ENCODE measurements at places on chromosomes 12 and 14.

- no peak for DNase-seq
Measured at GRCh38 chr14:74563233-74563585, 48.8 kb downstream of the LTBP2 start.

DNA sequence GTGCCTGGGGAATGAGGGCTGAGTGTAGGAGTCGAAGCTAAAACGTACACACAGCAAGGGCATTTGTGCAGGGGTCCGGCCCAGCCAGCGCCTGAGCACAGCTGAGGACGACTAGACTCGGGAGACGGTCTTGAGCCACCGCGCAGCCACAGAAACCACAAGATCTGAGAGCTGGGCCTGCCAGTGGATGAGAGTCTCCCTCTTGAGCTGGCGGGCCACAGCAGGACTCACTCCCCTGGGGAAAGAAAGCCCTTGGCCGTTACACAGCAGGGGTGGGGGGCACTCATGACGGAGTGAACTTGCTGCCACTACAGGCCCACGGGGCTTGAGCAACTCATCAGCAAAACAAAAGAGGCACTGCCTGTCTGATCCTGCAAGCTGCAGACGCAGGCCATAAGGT lies 23.0 kb downstream of the STX2 start:
- DNase-seq: no peak

DNA sequence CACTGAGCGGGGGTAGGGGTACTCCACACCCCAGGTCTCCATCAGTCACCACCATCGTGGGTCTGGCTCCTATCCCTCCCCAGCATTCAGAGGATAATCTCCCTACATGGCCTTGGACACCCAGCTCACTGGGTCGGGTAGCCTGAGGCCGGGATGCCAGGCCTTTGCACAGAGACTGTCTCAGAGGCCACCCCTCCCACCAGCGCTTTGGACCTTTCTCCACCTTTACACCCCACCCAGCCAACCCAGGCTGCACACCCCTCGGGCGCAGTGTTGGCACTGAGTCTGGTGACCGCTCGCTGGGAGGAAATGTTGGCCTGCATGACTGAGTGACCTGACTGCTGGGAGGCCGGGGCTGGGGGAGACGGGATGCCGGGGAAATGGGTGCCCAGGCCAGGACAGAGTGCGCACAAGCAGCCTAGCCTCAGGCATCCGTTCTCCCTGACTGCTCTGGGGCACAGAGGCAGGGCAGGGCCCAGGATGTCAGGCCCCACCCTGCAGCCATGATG lies 10.6 kb upstream of the LBHD2 start:
- no peak for DNase-seq

DNA sequence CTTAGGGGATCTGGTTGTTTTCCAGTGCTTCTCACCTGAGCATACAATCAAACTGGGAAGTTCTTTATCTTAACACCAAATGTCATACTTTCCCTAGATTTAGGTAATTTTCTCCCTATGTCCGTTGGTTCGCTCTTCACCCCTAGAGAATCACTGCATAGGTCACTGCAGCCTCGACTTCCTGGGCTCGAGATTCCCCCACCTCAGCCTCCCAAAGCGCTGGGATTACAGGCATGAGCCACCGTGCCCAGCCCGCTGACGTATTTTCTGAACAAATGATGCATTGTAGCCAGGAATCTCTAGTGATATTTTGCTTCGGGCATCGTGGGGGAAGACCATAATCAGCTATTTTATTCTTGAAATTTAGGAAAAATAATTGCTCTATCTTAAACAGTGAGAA lies 1.1 kb upstream of the RPL41 start:
- peak; percentile 17 for DNase-seq

GRCh38 chr14:104520620-104521410 lies 58.7 kb upstream of the C14orf180 start:
- DNase-seq: no peak

GRCh38 chr12:116592731-116593130 lies 33.5 kb downstream of the MAP1LC3B2 start:
- no peak for DNase-seq

GRCh38 chr12:115341442-115341841 lies 657.5 kb upstream of the TBX3 start:
- peak; percentile 80 for DNase-seq

DNA sequence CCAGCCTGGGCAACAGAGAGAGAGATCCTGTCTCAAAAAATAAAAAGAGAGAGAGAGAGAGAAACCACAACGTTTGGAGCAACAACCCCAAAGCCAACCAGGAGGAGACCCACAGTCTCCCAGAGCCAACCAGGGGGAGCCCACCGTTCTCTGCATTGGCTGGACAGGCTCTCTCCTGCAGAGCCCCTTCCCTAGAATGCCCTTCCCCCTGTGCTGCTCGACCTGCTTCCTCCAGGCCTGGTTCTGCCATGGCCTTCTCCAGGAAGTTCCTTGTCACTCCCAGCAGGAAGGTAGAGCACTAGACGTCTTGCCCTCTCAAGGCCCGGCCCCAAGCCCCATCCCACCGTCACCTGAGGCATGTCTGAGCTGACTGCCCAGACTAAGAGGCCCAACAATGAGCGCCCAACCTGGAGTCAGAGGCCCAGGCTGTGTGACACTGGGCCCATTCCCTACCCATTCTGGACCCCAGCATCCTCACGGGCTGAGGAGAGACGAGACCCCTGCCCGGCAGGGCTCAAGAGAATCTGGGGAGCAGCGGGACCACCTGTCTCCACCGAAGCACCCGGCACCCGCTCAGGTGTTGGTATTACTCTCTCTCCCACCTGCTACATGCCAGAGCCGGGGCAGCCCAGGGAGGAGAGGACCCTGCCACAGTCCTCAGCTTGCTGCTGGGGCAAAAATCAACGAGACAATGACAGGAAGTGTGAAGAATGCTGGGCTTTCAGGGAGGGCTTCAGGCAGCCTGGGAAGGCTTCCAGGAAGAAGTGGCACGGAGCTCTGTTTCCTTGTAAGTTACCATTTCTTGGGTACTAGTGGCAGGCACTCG lies 61.2 kb downstream of the DIO3 start:
- DNase-seq: no peak

DNA sequence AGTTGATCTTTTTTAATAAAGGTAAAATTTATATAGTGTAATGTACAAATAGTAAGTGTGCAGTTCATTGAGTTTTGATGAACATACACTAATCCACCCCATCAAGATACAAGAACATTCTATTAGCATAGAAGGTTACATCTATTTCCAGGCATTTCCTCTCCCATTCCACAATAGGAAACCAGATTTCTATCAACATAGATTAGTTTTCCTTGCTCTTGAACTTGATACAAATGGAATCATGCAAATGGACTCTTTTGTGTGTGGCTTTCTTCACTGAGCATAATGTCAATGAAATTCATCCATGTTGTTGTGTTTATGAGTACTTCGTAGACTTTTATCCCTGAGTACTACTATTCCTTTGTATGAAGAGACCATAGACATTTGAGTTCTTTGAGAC lies 10.8 kb downstream of the STYX start:
- no peak for DNase-seq

- DNase-seq: no peak
Measured at GRCh38 chr12:128951448-128951847, 98.2 kb downstream of the GLT1D1 start.

DNA sequence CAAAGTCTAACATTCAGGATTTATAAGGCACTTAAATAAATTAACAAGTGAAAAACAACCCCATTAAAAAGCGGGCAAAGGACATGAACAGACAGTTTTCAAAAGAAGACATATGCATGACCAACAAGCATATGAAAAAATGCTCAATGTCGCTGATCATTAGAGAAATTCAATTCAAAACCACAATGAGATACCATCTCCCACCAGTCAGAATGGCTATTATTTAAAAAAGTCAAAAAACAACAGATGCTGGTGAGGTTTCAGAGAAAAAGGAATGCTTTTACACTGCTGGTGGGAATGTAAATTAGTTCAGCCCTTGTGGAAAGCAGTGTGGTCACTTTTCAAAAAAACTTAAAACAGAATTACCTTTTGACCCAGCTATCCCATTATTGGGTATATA lies 60.7 kb upstream of the BDKRB2 start:
- DNase-seq: no peak

- DNase-seq: no peak
Measured at GRCh38 chr14:51582437-51582836, 69.3 kb upstream of the FRMD6 start.

- no peak for DNase-seq
Measured at GRCh38 chr14:57382283-57382682, 8.1 kb upstream of the NAA30 start.

DNA sequence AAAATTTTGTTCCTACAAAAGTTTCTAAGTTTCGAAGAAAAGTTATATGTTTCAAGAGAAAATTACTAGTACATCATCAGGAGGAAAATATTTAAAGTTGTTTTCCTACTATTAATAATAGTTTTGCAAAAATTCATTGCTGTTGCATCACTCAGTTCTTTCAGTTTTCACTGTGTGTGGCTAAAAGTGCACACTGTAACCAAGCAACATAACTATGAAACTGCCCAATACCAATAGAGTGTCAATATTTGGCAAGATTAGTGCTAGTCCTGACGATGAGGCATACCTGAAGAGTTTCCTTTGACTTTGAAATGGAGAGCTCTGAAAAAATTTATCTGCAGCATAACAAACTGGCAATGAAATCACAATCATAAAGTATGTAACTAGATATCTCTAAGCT lies 194.3 kb downstream of the CPNE8 start:
- peak; percentile 3 for DNase-seq

Measured in muscle of arm (tissue), 14 donors.